Esophagus squamous epithelium (tissue), 5 donors: ENCODE measurements at places on chromosomes 16 and 17.

- no peak for DNase-seq
Observed at GRCh38 chr16:85132456-85133289, 20.4 kb upstream of the CIBAR2 start.

DNA sequence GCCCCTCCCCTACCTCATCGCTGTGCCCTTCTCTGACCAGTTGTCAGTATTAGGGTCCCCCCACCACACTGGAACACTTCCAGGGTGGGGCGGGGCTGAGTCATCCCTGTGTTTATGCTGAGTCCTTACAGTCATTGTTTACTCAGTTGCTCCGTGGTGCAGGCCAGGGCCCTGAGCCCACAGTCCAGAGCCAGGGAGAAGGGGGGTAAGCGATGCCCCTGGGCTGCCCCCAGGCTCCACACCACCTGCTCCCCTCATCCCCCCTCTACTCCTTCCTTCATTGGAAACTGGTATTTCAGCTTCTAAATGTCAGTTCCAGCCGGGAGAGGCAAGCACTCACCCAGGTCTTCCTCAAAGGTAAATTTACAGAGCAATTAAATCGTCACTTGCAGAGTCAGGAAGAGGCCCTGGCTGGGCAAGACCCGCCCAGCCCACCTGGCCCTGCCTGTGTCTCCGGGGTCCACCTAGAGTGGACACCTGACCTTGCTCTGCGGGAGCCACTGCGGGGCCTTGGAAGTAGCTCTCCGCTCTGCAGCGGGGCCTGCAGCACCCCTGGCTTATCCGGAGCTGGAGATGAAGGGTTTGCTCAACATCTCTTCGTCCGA is 4.8 kb downstream of the ATP2A3 start:
- no peak for DNase-seq

DNA sequence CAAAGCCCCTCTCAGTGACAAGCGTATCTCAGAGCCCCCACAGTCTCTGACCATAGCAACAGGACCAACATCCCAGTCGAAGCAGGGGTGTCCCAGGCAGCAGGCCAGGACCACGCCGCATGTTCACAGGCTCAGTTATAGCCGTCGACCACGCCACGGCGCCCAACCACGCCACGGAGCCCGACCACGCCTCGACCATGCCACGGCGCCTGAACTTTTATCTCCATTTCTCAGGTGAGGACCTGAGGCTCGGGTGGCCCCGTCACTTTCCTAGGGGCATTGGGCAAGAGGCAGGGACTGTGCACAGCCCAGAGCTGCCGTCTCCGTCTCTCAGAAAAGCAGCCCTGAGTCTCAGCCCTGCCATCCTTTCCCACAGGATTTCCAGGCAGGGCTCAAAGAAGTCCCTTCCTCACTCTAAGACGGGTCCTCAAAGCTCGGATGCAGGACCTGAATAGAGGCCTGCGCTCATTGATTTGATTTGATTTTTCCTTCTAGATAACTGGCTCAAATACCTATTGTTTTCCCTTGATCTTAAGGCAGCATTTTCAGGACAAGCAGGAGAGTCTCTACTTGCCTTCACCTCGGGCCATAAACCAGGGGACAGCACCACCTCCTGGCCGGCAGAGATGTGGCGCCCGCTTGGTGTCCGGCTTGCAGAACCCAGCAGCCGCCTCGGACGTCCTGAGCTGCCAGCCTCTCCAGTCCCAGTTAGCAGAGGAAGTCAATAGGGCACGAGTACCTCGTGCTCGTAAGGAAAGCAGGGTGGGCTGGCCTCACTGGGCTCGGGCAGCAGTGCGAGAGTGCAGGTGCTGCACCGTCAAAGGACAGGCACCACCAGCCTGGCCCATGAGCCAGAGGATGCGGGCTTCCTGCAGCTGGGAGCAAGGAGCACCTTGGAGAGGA is 38.8 kb downstream of the C16orf95 start:
- no peak for DNase-seq

GRCh38 chr16:87924811-87925670 is 11.3 kb downstream of the CA5A start:
- DNase-seq, result no peak

GRCh38 chr17:49191409-49191916 is 18.9 kb downstream of the GNGT2 start:
- DNase-seq, result no peak
